ENCODE measurements at places on chromosomes 16 and 17.

GRCh38 chr17:28227316-28228108, 91.5 kb upstream of the TMEM97 start:
- peak; percentile 96 for DNase-seq

DNA sequence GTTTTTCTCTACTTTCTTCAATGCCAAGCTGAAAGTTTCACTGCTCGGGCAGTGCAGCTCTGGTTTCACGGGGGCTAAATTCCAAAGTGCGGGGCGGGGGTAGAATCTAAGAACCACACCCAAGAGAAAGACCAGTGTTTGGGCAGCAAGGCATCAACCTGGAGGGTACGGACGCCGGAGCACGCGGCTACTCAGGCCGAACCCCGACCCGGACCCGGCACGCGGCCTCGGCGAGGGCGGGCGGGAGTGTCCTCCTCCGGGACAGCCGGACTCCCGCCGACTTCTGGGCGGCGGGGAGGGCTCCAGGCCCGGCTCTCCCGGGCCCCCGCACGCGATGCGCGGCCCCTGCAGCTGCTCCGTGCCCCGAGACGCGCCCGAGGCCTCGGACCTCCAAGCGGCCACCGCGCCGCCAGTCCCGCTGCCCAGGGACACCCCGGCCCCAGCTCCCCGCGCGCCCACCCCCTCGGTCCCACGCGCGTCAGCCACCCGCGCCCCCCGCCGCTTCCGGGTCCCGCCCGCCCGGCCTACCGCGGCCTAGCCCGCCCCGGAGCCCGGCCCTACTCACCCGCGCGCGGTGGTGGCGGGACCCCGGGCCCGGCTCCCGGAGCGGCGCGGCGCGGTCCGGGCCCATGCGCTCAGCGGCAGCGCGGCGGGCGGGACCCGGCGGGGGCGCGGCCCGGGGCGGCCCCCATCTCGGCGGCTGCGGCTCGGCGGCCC, 561 bp downstream of the AXIN1 start:
- DNase-seq, result peak; percentile 62

DNA sequence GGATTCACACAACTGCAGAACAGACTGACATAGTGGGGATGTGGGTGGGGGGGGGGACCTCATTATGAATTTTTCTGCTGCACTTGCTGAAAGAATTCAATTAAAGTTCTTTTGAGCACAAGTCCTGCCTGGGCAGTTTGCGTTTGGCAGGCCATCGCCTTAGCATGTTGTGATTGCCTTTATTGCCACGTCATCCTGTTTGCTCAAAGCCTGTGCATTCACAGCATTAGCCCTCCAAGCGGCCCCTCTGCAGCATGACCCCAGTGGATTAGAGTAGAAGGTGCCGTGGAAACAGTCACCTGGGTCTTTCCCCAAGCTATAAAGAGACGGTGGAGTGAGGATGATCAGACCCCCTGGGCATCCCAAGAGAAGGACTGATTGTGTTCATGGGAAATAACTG, 17.2 kb downstream of the MSI2 start:
- DNase-seq, result no peak

GRCh38 chr17:41835800-41836549, at the start of gene NT5C3B:
Gene NT5C3B, minus strand, starts transcription at chr17:41836232. Its CDS starts 39 bp downstream, at chr17:41836193.
- peak; percentile 63 for DNase-seq

DNA sequence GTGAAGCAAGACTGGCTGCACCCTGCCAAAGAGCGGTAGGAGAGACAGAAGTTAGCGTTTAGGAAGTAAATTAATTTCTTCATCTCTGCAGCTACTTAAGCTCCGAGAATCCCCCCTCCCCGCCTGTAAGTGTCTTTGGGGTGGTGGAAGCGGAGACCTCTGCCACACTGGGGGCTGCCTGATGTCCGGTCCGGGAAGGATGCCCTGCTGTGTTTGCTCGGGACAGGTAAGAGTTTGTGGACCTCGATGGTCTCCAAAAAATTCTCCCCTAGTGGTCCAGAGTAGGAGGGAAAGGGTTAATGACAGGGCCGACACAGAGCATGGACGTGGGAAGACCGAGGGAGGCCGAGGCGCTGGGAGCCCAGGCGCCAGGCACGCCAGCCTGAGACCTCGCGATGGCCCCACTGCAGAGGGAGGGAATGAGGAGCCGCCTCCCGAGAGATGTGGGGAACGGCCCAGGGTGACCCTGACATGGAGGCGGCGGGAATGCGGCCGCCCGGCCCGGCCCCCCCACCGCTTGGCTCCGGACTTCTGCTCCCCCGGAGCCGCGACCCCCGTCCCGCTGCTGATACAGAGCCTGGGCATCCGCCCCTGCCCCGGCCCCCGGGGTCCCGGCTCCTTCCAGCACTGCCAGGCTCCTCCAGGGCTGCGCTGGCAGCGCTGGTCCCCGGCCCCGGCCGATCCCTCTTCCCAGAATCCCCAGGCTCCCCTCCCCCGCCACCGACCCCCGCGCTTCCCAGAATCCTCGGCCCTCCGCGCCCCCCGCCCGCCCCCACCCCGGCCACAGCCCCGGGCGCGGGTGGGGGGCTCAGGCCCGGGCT, 680 bp downstream of the ZNF629 start:
- DNase-seq, result peak; percentile 71

DNA sequence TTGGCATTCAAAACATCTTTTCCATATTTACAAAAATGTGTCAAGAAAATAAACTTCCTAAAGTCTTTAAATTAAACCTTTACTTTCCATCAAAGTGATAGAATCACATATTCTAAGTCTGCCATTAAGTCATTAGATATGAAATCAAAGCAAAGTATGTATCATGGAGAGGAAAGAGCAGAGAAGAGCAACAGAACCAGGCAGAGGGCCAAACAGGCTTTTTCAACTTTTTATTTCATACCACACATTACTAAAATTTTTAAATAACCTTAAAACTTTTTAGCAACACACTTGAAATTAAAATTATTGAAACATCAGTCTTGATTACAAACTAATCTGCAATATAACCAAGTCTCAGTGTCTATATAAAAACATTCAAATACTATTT, 13.8 kb downstream of the SIAH1 start:
- no peak for DNase-seq

- DNase-seq, result peak; percentile 88
Observed at GRCh38 chr17:70074956-70075355, at the start of gene KCNJ16. Gene KCNJ16, plus strand, starts transcription at chr17:70075225. Its CDS starts 56,863 bp downstream, at chr17:70132088.

DNA sequence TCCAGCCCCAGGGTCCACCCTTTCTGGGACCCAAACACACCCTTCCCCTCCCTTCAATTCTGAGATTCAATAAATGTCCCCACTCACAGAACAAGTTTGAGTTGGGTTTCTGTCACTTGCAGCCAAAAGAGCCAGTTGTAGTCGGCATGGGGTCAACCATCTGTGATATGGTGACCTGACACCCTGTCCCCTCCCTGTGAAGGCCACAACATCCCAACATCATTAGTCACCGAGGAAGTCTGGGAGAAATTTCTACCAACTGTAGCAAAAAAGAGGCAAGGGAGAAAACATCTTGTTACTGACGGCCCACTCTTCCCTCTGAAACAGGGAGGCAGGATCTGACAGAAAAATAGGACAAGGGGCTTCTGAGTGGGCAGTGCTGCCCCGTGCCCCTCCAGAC, 638 bp upstream of the LYZL6 start:
- no peak for DNase-seq

DNA sequence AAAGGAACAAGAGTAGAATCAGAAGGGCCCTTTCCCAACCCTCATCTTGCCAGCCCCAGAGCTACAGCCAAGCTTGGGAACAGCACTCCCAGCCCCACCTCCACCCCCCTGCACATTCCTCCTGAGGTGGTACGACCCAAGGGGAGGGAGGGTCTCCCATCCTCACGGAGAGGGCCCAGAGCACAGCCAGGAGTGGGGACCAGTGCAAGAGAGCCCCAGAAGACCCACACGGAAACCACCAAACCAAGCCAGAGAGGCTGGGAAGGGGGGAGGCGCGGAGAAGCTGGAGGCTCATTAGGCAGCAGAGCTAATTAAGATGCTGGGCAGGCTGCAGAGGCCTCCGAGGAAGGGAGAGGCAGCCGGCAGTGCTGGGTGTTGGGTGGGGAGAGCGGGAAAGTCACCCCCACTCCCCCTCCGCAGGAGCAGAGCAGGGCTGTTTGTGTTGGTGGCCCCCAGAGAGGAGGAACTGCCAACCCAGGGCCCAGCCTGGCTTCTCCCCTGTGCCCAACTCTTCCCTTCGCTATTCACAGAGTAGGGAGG, 2.4 kb downstream of the CACNB1 start:
- no peak for DNase-seq

DNA sequence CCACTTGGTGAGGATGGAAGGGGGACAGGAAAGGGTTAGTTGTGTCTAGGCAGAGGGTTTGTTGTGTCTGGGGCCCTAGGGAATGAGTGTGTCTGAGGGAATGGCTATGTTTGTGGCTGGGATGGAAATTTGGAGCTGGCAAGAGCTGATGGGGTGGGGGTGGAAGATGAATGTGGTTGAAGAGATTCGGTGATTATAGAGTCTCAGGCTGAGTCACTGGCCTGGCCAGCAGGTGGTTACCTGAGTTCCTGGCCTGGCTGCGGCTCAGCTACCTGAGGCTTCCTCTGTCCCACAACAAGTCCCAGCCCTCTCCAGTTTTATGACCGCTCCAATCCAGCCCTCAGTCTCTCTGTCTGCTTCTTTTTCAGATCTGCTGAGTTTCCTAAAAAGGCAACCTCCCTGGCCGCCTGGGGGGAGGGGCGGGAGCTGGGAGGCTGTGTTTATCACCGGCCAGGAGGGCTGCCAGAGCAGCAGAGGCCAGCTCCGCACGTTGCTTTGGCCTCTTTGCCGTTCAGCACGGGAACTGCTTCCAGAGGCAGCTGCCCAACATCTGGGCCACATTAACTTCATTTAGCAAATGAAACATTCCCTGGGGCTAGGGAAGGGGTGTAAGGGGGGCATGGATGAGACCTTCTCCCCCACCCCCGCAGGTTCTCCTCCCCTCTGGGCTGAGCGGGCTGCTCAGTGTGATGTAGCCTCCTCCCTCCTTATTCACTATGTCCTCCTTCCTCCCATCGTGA, 21.8 kb downstream of the ITGB3 start:
- DNase-seq, result no peak

GRCh38 chr16:66886914-66887313, 6.6 kb downstream of the PDP2 start:
- no peak for DNase-seq

DNA sequence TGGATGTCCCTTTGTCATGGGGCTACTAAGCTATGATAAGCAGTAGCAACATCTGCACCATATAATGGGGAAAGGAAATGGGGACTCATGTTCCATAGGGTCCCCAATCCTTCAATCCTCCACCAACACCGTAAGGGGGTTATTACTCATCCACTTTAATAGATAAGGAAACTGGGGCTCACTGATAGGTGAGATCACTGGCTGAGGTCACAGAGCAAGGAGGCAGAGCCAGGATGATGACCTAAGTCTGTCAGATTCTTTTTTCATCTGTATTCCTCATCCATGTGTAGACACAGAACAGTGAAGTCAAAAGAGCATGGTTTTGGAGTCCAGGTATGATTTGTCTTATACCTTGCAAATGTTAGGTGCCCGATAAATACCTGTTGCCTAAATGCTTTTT, 10.5 kb upstream of the ADAMTS18 start:
- no peak for DNase-seq

- DNase-seq, result no peak
Observed at GRCh38 chr17:50371526-50371925, 1.5 kb downstream of the MRPL27 start.

DNA sequence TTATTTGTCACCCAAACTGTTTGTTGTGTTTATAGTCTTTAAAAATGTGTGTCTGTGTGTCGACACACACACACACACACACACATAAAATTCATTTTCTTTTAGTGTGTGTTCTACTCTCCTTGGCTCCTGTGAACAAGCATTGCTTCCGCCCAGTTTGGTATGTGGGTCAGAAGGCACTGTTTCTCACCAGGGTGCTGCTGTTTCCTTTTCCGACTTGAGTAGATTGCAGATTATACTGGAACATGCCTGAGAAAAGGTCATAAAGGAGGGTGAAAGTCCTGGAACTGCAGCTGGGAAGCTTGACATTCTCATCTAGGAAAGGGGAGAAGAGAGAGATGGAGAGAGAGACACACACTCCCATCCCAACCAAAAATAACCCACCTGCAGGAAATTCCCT, 330.3 kb downstream of the BCAS3 start:
- no peak for DNase-seq

DNA sequence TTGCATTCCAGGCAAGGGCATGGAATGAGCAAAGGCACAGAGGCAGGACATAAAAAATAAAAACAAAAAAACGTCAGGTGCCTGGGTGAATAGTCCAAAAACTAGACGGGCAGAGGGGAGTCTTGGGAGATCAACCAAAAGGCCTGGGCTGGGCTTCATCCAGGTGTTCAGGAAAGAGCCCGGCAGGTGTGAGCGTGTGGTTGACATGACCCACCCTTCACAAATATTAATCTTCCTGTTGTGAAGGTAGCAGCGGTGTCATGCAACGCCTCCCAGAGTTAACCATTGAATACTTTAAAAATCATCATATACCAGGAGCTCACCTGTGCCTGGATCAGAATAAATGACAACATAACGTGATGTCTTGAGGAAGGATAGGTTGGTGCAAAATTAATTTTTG, 90.6 kb downstream of the USP22 start:
- DNase-seq, result peak; percentile 94

DNA sequence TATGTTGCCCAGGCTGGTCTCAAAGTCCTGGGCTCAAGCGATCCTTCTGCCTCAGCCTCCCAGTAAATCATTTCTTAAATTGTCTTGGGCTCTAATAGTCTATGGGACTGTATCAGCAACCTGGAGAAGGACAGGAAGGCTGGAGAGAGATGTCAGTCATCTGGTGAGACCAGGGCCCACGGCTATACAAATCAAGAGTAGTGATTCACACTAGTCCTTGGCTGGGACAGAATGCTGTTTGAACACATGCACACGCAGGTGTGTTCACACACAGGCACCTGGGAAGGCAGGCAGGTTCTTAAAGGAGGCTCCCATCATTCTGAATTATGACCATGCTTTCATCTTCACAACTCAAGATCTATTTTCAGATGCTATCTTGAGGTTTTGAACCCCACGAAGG, 14.1 kb downstream of the NQO1 start:
- peak; percentile 4 for DNase-seq

GRCh38 chr17:7561589-7562207, at the start of gene SENP3:
Gene SENP3, plus strand, starts transcription at chr17:7561919. Its CDS starts 1,158 bp downstream, at chr17:7563077.
- DNase-seq, result peak; percentile 97

DNA sequence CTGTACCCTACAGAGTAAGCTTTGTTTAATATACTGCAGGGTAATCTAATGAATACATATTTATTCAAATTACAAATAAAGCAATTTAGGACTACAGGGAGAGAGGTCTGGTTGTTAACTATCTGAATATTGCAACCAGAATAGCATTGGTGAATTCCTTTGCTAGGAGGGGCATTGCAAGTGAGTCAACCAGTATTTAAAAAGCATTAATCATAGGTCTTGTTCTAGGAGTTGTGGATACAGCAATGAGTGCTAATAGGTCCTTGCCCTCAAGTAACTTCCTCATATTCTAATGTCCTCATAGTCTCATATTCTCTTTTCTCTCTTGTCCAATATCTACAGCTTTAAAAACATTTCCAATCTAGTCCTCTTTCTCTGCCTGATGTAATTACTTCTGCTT, 531.4 kb downstream of the CDH11 start:
- no peak for DNase-seq
